M059J (cell line): ENCODE measurements at places on chromosomes 4 and X. TPM values are rescaled to one million over a fixed set of nuclear protein-coding genes. Genes with fewer than 3 reads are reported as not detected.

- no peak for DNase-seq
Observed at GRCh38 chrX:23136816-23137215, 137.1 kb downstream of the DDX53 start.

DNA sequence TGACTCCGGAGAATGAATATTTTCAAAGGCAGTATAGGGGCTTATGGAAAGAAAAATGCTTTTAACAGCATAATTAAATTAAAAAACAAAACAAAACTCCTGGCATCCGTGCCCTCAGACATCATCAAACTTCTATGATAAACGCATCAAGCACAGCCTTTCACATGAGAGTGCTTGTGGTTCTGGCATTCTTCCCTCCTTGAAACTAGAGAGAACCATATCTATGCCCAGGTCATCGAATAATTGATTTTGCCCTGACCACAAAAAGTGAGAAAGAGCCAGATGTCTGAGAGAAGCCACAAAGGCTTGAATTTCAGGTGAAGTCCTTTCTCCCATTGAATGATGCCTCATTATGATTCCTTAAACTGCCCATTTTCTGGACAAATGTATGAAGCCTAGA lies 286.8 kb downstream of the CBLL2 start:
- DNase-seq, result no peak

Gene SLC16A2
- 56.5 and 78.7 TPM in 2 replicates for total RNA-seq

Gene PABPC1L2B
- not detected in 2 replicates for total RNA-seq

Gene ABCD1
- total RNA-seq, result 27.4 and 42.9 TPM in 2 replicates

Gene MAGEA4
- total RNA-seq, result 0.10 and 0.64 TPM in 2 replicates
